ENCODE measurements at places on chromosomes 12 and 14.

GRCh38 chr14:103196716-103197115 lies 73.5 kb downstream of the TNFAIP2 start:
- DNase-seq = no peak

DNA sequence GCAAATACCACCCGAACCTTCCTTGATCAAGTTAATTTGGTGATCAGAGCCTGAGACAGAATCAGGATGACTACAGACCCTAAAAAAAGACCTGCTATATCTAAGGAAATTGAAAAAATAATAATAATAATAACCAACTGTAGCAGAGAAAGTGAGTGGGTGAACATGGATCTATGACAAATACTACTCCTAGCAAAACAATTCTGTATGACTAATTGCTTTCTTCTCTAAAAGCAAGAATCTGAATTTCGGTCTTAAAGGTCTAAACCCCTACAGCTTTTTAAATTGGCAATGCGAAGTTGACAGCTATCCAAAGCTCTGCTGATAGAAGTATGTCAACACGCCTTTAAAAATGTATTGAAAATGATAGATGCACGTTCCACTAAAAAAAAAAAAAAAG lies 102.2 kb downstream of the PRKAB1 start:
- no peak for DNase-seq

DNA sequence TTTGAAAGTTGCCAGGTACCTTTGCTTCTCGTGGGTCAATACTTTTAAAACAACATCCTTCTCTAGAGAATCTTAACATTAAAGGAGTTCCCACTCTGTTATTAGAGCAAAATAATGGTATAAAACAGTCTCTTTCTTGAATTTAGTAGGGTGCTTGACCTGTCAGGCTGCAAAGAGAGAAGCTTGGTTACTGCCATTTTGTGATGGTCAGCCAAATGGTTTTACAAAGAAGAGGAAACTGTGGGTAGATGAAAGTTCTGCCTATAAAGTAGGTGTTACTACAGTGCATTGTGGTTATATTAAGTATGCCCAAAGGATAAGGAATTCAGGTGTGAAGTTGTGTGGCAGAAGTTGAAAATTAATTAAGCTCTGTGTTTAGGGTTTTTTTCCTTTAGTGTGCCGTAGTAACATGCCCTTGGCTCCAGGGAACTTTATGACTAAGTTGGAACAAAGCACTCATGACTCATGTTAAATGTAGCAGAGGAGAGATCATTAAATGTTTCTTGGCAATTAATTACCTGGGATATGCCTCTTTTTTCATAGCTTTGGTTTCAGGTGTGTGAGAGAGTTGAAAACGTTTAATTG lies 354.0 kb upstream of the KITLG start:
- peak; percentile 68 for DNase-seq

- no peak for DNase-seq
These were observed 5.7 kb downstream of the CD69 start for GRCh38 chr12:9755035-9755434.

GRCh38 chr12:76639646-76640045 lies 80.1 kb upstream of the OSBPL8 start:
- no peak for DNase-seq

GRCh38 chr12:68271346-68271745 lies 17.9 kb upstream of the IL22 start:
- DNase-seq = no peak

- peak; percentile 87 for DNase-seq
These were observed 3.9 kb downstream of the KDM2B start for GRCh38 chr12:121576851-121577391.

- DNase-seq = no peak
These were observed 248.0 kb upstream of the PDE3A start for GRCh38 chr12:20120403-20120725.

DNA sequence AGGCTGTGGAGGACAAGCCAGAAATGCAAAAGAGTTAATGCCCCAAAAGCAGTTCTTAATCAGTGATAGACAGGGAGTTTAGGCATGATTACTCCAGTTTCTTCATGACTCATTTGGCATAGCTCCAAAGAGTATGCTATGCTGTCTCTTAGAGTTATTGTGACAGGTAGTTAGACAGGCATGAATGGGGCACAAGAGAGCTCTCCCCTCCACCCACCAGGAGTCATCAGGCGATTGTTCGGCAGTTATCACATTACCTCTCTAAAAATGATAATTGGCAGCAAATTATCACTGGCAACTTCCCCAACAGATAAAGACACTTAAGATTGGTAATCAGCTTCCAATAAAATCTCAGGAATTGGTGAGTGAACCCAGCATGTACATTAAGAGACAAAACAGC lies 320.1 kb downstream of the DAD1 start:
- peak; percentile 16 for DNase-seq

DNA sequence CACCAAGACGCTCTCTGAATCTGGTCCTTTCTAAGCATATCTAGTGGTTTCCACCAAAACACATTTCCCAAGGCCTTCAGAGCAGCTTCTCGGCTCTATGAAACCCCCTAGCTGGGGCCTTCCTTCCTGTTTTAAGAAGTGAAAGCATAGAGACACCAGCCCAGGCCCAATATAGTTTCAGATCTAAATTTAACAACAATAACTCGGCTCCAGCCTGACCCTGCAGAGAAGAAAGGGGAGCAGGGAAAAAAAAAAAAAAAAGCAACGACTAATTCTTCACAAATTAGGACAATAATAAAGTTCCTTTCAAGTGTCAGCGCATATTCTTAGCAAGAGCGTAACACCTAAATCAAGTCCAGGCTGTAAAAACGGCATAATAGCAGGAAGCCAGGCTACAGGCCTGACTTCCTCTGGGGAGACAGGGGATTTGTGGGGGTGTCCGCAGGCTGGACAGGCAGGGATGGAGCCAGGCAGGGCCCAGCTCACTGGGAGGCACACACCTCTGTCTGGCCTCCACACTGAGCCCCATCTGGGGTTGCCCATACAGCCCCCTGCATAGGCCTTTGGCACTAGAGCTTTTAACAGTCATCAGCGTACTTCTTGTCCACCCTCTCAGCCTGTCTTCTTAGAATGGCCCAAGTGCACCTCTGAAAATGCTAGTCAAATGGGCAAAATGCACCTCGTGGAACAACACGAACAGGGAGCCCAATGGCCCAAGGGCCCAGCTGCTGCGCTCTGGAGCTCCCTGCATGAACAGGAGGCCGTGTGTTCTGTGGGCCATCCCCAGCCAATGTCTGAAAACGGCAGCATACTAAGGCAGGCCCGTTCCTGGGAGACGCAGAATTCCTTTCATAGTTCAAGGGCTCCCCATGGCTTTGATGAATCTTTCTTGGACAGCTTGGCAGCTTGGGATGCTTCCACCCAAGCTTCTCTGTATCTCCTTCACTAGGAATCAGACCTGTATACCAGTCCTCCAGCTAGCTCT lies 772.9 kb downstream of the MED13L start:
- DNase-seq = no peak

GRCh38 chr12:77560714-77561113 lies 270.0 kb upstream of the NAV3 start:
- DNase-seq = no peak

DNA sequence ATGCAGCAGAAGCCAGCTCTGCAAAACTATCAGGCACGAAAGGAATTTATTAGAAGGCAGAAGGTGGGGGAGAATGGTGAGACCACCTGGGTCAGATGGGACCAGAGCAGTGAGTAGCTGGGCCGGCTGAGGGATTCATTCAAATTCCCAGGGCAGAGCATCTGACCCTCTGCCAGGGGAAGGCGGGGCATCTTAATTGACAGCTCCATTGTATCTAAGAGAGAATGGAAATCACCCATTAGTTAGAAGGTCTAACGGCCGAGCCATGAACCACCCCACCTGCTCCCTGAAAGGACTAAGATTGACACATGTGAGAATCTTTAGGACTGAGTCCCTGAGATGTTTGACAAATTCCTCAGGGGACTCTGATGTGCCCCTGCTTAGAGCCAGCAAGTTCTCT lies 83.7 kb downstream of the PHETA1 start:
- DNase-seq = no peak

Measured in astrocyte of the hippocampus (primary cell).